ENCODE measurements at places on chromosomes 12 and 14. TPM values are rescaled to one million over a fixed set of nuclear protein-coding genes. Genes with fewer than 3 reads are reported as not detected.

DNA sequence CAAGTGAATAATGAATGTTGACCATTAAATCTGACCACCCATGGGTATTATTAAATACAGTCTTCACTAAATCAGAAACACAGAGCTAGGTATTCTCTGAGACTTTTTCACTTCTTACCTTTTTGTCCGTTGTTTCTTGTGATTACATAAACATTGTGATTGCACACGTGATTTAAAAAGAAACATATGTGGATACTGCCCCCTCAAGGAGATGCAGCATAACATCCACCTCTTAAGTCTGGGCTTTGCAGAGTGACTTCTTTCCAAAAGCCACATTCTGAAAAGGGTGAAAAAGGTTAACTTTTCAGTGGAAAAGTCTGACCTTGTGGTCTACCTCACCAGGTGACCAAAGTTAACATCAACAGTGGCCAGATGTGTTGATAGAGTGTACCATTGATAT, 185.5 kb upstream of the FAR2 start:
- no peak for DNase-seq

DNA sequence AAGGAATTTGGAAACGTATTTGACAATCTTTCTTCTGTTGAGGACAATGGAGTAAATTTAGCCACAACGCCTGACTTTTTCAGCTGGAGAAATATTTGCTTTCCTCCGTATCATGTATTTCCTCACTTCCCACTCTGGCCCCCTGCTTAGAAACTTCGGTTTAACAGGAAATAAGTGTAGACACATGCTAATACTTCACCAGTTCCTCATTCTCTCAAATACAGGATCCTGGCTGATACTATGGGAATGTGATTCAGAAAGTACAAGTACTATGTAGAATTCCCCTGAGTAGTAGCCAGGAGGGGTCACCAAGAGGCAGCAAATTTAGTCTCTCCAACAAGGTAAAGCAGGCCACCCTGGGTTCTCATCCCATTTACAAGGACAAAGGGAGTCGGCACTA, 58.0 kb downstream of the FAR2 start:
- DNase-seq = no peak

GRCh38 chr14:89767861-89768268, 186.7 kb downstream of the EFCAB11 start:
- peak; percentile 79 for DNase-seq

Gene SSTR1
- total RNA-seq = 1.2 TPM

GRCh38 chr14:39488600-39488999, 56.4 kb upstream of the FBXO33 start:
- DNase-seq = peak; percentile 85

DNA sequence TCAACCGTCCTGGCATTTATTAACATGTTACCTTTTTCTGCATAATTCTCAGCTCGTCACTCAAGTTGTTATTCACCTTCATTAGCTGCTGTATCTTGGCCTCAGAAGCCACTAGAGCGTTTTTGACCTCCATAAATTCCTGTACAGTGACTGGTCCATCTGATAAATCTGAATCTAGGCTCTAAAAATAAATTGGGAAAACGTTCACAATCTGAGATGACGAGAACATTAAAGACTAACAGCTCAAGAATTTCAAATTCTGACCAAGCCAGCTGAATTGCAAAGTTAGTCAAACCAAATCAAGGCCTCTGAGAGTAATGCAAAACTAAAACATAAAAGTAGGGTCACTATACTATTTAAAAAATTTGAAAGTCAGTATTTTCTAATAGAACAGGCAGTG, 45.0 kb downstream of the GIT2 start:
- no peak for DNase-seq

Gene VRTN
- 61.8 TPM for total RNA-seq

- no peak for DNase-seq
Observed at GRCh38 chr12:20748198-20748597, 53.1 kb downstream of the SLCO1C1 start.

- DNase-seq = no peak
Observed at GRCh38 chr12:104599272-104600035, 142.7 kb downstream of the CHST11 start.

GRCh38 chr14:52080808-52081755, 12.2 kb upstream of the NID2 start:
- no peak for DNase-seq

DNA sequence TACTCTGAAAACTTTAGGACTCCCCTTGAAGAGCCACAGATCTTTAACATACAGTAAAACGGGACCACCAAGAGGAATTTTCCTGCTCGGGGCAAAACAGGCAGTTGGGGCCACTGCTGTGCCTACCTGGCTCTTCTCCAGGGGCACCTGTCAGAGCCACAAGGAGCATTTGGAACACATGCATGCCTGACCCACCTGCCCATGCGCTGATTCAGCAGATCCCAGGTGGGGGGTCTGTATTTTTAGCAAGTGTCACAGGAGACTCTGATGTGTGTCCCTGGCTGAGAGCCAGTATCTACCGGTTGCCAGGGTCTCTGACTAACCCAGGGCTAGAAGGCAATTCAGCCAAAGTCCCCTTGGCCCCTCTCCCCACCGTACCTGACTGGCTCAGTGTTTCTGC, 6.5 kb downstream of the CTDSP2 start:
- DNase-seq = no peak

DNA sequence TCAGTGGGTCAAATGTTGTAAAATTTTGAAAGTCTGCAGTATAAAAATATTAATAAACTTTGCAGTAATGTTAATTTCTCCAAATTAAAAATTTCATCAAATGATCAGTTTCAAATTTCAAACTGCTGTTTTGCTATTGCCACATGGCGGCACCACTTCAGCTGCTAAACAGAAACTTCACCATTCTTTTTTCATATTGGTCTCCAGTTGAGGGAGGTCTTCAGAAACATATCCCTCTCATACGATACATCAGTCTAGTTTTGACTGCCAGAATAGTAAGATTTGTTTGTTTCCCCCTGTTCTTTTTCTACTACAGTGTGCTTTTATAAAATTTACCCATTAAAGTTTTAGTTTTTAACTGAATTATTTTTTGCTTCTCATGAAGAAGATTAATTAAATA, 4.2 kb upstream of the TRHDE start:
- no peak for DNase-seq

Gene DAO
- total RNA-seq = not detected

- no peak for DNase-seq
Observed at GRCh38 chr14:69822456-69822855, 25.4 kb upstream of the SLC10A1 start.

DNA sequence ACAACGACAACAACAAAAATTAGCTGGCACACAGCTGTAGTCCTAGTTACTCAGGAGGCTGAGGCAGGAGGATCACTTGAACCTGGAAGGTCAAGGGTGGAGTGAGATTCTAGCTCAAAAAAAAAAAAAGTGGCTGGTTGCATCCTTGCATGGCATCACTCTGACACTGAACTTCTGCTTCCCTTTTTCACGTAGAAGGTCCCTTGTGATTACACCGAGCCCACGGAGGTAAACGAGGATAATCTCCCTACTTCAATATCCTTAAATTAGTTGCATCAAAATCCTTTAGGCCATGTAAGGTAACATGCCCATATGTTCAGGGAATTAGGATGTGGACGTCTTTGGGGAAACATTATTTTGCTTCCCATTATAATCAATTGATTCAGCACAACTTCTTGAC, 4.0 kb upstream of the PPP4R4 start:
- no peak for DNase-seq

GRCh38 chr12:45988264-45988663, 2.1 kb downstream of the SCAF11 start:
- no peak for DNase-seq

GRCh38 chr12:54051026-54051842, 2.4 kb upstream of the HOXC4 start:
- peak; percentile 65 for DNase-seq

GRCh38 chr12:131223791-131224225, 270.1 kb downstream of the ADGRD1 start:
- no peak for DNase-seq

DNA sequence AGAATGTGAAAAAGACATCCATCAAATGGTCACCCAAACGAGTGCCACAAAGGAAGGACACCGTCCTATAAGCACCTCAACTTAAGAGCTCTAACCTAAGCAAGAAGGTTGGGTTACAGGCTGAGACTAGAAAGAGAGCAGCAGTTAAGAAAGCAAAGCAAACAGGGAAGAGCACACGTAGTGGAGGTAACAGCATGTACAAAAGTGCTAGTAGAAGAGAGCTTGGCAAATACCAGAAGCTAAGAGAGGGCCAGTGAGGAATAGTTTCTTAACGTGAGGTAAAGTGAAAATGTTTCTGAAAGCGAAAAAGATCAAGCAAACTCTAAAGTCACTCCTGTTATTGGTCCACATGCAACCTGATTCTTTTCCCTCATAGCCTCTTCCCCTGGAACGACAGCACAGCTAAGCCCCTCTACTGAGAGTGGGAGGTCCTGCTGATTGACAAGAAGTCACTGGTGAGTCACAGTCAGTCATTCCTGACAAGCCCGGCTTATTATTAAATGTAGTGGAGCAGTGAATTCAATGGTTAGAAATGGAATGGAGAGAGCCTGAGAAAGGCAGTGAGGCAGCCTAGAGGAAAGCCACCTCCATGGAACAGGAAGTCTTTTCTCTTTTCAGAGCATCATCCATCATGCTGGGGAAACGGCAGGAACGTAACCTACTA, 204.4 kb downstream of the SLC25A21 start:
- no peak for DNase-seq

Gene GSC
- 37.0 TPM for total RNA-seq

DNA sequence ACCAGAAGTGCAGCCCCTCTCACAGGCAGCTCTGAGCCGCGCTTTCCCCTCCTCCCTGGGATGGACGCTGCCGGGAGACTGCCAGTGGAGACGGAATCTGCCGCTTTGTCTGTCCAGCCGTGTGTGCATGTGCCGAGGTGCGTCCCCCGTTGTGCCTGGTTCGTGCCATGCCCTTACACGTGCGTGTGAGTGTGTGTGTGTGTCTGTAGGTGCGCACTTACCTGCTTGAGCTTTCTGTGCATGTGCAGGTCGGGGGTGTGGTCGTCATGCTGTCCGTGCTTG, 12.3 kb upstream of the TAMALIN start:
- no peak for DNase-seq

- peak; percentile 98 for DNase-seq
Observed at GRCh38 chr12:40691913-40692764, at the start of gene CNTN1. CNTN1 (plus strand) TSS chr12:40692439.

GRCh38 chr14:74935360-74935680, 12.3 kb upstream of the RPS6KL1 start:
- no peak for DNase-seq

Gene PIANP
- total RNA-seq = 2.6 TPM

Gene DUSP16
- 42.5 TPM for total RNA-seq

GRCh38 chr14:96582411-96582961, 80.3 kb downstream of the PAPOLA start:
- DNase-seq = peak; percentile 38

GRCh38 chr12:93006471-93007208, 77.5 kb upstream of the EEA1 start:
- DNase-seq = no peak

Gene EIF2S3B
- total RNA-seq = 2.2 TPM

DNA sequence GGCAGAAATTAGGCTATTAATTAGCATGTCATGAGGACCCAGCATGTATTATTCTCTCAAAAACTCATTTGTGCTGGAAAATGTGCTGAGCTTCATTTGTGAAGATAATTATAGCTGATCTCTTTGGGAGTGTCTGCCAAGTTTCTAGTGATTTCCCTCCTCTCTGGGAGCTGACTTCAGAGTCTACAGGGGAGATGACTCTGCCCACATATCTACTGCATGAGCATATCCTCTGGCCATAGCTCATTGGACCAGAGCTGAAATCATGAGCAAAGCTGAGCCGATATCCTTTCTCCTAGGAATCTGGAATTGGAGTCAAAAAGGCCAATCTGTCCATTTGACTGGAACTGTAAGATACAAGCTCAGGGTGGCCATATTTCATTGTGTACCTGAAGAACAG, 5.9 kb downstream of the CCDC198 start:
- DNase-seq = no peak

DNA sequence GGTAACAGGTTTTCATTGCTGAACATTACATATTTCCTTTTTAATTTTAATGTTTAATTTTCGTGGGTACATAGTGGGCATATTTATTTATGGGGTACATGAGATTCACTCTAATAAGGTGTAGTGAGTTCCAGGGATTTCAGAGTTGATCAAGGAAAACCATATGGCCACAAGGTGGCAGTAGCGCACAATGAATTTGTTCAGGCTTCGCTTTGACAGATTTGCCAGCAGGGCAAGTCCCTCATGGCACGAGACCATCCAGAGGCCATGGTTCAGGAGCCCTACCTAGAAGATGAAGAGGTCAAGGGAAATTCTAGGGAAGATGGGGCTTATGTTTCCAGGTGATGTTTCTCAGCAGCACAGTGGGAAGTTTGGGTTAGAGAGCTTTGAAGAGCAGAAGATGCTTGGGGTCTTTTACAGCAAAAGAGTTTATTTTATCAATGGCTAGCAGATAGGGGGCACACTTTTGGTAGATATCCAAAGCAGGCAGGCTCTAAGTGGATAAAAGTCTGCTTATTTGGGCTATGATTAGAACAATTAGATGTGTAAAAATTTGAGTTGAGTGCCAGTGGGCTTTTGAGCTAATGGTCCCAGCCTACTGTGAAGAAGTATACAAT, 1004.4 kb downstream of the AACS start:
- peak; percentile 96 for DNase-seq

Gene OR6C74
- not detected for total RNA-seq

- DNase-seq = no peak
Observed at GRCh38 chr12:42643881-42644579, 54.5 kb upstream of the PRICKLE1 start.

Gene TGM1
- total RNA-seq = 1.7 TPM

GRCh38 chr12:117000316-117000715, 89.6 kb downstream of the FBXW8 start:
- DNase-seq = peak; percentile 84

DNA sequence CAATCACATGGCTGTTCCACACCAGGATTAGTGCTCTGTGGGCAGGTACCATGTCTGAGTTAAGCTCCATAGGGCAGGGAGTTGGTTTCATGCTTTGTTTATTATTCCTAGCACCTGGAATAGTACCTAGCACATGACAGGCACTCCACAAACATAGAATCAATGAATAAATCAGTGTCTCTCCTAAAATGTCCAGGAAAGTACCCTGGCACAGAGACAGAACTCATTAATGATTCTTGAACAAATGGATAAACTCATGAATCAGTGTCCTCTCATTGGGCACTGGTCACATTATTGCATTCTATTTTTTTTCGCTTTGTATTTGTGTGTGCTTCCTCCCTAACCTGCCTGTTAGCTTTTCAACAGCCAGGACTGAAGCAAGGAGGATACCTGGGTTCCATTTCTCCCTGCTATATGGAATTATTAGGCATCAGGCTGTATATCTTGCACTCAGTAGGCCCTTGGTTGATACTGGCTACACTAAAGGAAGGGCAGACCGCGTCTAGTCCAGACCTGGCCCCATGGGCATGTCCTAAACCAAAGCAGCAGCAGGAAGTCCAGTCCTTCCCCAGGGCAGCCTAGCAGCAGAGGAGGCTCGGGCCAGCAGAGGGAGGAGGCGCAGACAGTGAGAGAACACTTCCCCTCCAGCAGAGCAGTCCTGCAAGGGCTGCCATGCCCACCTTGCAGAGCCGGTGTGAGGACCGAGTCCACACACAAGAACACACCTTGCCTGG, 18.4 kb downstream of the HDAC7 start:
- DNase-seq = no peak

GRCh38 chr12:40034156-40034555, 71.7 kb downstream of the SLC2A13 start:
- no peak for DNase-seq

Measured in endodermal cell (in vitro differentiated cells).